Fibroblast of pulmonary artery (primary cell): ENCODE measurements at places on chromosomes 3 and 15.

GRCh38 chr3:139574026-139574947 is 34.7 kb upstream of the RBP1 start:
- peak; percentile 9 for DNase-seq

- DNase-seq = peak; percentile 38
Measured at GRCh38 chr3:11282250-11283138, 10.3 kb downstream of the ATG7 start.

DNA sequence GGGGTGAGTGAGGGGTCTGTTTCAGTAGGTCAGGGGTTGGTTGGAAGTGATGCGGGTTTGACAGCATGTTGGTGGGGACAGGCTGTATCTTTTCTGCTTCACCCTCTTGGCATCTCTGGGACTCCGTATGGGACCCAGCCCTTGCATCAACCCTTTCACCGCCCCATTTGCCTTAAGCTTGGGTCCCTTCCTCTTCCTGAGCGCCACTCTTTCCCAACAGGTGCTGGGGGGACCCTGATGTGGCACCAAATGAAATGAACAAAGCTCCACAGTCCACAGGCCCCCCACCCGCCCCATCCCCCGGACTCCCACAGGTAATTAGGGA is 1.1 kb downstream of the EIF4G1 start:
- no peak for DNase-seq

DNA sequence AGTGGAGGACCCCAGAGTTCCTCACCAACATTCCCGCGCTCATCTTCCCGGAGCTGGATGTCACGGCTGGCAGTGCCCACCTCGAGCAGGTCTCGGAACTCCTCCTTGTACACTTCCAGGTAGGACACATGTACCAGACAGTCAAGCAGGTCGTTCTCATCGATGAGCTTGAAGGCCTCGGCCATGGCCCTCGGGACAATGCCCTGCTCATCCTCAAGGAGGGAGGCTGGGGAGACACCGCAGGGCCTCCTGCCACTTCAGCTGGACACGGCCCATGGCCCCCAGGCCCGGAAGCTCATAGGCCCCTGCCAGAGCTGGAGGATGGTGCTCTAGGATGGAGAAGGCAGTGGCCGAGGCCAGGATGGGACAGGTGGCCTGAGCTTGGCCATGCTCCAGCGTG is 5.6 kb downstream of the KIF7 start:
- DNase-seq = no peak

DNA sequence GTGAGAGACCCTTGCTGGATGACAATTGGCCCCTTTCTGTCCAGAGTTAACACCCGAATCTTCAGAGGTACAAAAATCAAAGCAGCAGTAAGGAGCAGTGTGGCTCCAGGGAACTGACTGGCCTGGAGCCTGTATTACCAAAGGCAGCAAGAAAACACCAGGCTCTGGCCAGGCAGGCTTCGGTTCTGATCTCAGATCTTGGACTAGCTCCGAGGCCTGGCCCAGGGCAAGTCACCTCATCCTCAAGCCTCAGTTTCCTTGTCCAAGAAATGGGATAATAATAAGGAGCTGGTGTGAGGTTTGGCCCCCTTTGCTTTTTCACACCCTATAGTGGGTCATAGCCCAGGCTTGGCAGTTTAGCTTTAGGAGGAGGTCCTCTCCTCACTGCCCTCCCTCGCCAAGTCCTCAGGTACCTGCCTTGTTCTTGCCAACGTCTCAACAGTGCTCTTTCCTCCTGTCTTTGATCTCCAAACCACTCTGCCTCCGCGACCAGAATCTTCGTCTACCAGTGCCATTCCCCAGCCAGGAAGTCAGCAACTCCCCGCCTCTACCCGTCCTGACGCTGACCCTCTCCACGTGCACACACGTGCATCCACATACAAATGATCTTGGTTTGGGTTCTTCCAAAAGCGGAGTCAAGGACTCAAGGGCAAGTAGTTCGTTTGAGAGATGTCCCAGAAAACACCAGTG is 82.6 kb upstream of the TLE3 start:
- no peak for DNase-seq

DNA sequence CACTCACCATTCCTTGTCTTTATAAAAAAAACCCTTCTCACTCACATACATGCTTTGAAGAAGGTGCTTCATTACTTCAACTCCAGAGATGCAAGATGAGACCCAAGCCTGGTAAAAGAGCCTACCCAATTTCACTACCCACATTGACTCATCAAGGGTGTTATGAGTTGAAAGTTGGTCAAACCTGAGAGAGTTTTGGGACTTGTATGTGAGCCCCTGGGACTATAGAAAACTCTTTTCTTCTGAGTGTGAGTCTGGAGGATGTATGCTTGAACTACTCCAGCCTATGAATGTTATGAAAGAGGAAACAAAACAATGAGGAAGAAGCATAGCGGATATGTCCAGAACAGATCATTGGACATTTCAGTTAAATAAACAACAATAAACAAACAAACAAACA is 106.5 kb upstream of the SATB1 start:
- DNase-seq = no peak

- DNase-seq = no peak
Measured at GRCh38 chr3:149276619-149277018, 55.0 kb upstream of the CP start.

DNA sequence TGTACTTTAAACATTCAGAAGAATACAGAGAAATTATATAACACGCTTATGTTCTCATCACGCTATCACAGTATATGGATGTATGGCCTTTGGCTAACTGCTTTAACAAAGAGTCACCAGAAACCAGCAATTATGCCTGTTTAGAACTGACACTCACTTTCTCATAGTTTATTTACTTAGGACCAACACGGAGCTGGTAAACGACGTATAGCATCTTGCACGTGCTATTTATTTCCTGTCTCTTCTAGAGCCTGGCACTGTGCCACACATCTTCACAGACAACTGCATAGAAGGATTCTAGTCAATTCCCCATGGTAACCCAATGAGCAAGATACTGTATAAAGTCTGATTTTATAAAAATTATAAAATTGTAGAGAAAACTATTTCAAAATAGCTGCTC is 43.6 kb downstream of the TBC1D2B start:
- DNase-seq = peak; percentile 33

GRCh38 chr3:125406070-125406469 is 30.9 kb upstream of the ZNF148 start:
- no peak for DNase-seq
